ENCODE measurements at places on chromosomes 5 and 9.

DNA sequence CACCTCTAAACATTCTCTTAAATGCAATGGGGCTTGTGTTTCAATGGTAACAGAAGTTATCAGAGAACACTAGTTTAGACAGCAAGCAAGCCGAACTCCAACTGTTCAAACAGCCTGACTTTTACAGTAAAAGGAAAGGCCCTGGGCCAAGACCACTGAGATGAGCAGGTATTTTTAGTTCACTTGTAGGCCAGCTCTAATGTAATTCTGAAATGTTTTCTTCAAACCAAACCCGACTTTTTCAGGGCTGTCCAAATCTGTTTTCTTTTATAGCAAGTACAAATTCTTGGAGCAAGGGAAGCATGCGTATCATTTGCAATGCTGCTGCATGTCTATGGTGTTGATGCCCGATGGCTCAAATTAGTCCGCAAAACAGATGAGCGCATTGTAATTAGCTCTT is 192.9 kb downstream of the SLF1 start:
- DNase-seq: no peak

GRCh38 chr5:147852365-147852764 is 20.9 kb upstream of the SPINK1 start:
- no peak for DNase-seq

- no peak for DNase-seq
Measured at GRCh38 chr9:136443687-136444086, 4.0 kb upstream of the INPP5E start.

DNA sequence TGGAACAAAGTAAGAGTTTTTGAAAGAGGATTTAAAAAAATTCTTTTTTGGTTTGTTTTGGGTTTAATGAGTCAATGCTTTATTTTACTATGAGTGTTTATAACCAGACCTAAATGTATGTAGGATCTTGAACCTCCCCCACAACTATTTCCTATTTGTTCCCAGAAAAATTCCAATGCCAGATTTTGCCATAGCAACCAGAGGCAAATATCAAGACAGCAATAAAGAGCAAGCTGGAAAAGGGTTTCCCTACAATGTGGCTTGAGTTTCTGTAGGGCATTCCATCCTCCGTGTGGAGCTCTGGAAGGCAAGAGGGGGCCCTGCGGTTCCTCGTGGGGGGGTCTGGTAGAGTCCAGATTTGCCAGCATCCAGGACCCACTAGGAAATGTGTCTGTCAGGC is 27.8 kb upstream of the GDNF start:
- no peak for DNase-seq

- no peak for DNase-seq
Measured at GRCh38 chr5:33939556-33940262, 3.5 kb downstream of the RXFP3 start.

DNA sequence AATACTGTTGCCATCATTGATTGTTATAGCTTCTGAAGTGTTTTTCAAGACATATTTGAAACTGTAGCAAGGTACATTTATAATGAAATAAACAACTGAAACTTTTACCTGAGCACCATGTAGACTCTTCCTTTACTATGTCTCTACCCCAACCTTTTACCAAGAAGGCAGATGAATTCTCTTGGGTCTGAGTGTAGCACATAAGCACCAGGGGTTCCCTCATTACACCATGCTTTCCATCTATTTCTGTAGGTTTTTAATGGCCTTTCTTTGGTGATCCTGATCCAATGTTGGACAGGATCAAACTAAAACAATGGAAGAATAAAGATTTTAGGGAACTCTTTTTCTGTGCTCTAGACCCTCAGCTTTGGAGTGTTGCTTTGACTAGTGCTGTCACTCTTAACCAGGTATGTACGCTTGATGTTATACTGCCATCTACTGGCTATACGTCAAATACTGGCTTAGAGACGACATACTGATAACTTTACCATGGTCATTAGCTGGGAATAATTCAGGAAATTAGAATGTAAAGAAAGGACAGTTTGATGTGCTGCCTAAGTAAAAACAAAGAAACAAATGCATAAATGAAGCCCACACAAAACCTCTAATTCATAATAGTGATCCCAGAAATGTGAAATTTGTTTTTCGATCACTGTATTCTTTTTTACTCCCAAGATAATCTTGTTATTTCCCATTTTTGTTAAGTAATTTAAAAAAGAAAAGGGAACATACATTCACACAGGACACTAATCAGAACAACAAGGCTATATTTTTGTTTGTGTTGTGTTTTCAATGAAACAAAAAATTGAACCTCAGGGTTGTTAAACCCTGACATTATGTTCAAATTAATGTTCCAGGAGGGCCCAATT is 30.7 kb downstream of the IFNW1 start:
- DNase-seq: peak; percentile 80

DNA sequence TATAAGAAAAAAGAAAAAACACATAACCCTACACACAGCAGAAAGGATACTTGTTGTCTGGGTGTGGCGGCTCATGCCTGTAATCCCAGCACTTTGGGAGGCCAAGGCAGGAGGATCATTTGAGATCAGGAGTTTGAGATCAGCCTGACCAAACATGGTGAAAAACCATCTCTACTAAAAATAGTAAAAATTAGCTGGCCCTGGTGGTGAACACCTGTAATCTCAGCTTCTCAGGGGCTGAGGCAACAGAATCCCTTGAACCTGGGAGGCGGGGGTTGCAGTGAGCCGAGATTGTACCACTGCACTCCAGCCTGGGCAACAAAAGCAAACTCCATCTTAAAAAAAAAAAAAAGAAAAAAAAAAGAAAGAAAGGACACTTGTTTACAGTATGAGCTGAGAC is 147.6 kb upstream of the PITX1 start:
- no peak for DNase-seq

Measured in CD4-positive, alpha-beta T cell treated with Interleukin-17A for 1 hour (primary cell).